ENCODE measurements at places on chromosomes 3 and 15.

DNA sequence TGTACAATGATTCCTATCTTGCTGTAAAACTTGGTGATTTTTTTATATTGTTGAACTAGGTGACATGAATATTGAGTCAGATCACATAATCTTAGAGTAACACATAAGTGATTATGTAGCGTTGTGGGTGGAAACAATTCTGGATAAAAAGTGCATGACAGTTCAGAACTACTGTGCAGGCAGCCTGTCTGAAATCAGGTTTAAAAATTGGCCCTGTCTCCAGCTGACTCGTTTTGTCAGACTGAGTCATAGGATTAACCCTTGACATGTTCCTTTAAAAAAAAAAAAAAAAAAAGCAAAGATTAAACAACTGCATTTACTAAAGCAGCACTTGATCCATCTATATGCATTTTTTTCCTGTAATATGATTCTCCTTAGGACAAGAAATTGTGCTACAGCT lies 160.0 kb upstream of the CGNL1 start:
- DNase-seq = no peak

- DNase-seq = peak; percentile 50
These were observed 93.9 kb upstream of the RASGRF1 start for GRCh38 chr15:79184465-79184892.

DNA sequence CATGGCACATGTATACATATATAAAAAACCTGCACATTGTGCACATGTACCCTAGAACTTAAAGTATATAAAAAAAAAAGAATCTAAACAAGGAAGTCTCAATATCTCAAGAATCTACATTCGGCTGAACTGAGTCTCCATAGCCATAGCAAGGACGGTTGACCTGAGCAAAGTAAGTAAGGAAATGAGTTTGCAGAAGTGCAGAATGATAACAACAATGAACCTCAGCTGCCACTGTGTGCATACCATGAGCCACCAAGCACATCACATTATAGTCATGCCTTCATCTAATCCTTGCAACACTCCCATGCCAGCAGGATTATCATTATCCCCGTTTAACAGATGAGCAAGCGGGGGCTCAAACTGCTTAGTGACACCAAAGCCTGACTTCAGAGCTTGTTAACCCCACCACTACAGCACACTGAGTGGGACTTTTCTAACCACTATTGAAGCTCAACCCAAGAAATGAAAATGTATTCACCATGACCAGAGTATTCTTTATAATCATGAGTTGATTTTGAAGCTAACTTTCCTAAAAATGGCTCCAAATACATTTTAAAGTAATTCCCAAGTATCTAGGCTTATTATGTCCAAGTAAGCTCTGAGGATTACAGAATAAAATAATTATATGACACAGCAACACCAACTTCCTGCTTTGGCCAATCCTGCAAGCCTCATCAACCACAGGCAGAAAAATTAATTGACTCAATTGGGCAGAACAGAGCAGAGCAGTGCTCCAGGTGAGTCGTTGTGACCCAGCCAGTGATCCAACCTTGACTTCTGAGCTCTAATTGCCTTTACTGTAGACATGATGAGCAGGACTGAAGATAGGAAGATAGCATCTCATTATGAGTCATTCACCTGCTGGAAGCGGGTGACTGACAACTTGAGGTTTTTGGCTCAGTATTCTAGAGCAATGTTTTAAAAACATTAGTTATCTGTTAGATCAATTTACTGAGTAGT lies 47.3 kb upstream of the IL12A start:
- peak; percentile 20 for DNase-seq

DNA sequence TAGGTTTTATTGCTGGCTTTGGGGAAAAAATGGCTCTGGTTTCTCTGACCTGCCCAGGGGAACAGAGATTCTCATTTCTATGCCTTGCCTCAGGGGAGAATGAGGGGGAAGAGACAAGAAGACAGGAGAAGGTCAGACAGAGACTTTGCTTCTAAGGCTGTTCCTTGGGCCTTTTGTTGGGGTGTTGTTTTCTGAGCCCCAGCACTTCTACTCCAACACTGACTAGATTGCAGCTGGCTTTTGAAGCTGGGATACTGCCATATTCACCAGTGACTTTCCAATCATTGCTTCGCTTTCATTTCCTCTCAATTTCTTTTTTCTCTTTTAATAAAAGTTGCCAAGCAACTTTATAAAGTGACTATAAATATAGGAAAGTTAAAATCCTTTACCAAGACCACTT lies 143.2 kb upstream of the ARHGEF26 start:
- DNase-seq = no peak

GRCh38 chr15:81085898-81086297 lies 48.2 kb upstream of the CFAP161 start:
- DNase-seq = no peak

DNA sequence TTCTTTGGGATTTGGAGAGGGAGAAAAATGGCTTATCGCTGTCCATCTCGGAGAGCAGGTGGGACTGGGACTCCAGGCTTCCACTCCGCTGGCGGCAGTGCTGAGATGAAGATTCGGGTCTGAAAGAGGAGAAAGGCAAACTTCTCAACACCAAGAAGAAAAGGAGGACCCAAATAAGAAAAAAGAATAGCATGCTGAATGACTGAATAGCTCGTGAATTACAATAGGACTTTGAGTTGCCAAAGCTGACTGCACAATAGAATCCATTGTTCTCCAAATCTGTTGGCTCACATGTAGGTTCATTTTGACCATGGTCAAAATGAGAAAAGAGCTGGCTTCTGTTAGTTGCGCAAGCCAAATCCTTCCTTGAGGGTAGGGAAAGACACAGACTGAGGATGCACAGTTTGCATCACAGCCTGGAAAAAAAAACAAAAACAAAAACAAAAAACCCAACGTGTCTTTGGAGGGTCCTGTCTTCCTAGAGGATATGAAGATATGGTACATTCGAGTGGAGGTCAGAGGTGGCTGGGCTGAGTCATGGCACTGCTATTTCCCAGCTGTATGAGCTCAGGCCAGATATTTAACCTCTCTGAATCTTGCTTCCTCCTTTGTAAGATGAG lies 59.3 kb upstream of the LMOD3 start:
- no peak for DNase-seq

DNA sequence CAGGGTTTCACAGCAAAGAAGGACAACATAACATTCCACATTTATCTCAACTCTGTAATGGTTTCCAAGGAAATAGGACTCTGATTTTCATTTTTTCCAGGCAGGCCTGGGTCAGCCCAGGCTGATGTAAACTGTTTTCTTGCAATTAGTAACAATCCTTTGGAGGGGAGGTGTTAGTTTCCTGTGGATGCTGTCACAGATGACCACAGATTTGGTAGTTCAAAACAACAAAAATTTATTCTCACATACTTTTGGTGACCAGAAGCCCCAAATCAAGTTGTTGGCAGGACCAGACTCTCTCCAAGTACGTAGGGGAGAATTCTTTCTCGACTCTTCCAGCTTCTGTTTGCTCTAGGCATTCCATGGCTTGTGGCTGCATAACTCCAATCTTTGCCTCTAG lies 88.0 kb downstream of the EDEM1 start:
- no peak for DNase-seq

- DNase-seq = no peak
These were observed 130.4 kb downstream of the PCCB start for GRCh38 chr3:136380530-136380929.

DNA sequence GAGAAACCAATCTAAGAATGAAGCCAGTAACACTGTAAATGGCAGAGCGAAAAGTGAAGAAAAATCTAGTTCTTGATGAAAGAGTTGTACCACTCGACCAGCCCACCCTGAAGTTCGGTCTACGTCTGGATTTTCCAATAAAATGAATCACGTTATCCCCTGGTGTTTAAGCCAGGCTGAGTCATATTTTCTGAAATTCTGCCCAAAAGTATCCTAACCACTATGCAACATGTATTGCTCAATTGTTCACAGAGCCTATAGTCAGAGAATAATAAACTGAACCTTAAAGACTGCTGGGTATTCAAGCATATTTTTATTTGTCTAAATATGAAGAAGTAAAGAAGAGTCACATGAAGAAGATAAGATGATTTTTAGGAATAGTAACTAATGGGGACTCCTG lies 245.7 kb downstream of the FGF12 start:
- no peak for DNase-seq

GRCh38 chr15:91424001-91424400 lies 323.9 kb downstream of the SV2B start:
- DNase-seq = no peak

DNA sequence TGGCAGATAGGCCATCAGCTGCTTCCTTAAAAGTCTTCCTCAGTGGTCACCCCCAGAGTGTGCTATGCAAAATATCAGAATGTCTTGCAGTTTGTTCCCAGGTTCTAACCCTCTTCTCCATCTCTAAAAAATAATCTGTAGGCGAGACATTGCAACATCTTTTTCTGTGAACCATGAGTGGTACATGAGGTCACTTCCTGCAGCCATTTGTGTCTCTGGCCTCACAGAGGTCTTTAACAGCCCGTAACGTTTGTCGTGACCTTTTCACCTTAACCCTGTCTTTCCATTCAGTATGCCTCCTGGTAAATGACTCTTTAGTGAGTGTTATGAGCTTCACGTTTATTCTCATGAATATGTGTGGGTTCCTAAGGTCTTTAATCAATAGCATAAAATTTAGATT lies 145.4 kb downstream of the KLHL25 start:
- DNase-seq = no peak

DNA sequence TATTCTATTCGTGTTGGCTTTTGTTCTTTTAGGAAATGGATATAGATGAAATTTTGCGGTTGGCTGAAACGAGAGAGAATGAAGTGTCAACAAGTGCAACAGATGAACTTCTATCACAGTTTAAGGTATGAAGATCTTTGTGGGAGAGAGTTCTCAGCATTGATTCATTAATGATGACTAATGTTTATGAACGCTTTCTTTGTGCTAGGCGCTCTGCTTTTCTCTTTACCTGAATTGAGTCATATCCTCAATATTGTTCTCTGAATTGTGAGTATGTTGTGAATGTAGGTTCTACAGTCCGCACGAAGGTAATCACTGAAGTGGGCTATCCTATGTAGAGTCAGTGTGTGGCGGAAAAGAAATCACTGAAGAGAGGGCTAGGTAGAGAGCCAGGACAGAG lies 81.2 kb downstream of the CHD2 start:
- DNase-seq = no peak

DNA sequence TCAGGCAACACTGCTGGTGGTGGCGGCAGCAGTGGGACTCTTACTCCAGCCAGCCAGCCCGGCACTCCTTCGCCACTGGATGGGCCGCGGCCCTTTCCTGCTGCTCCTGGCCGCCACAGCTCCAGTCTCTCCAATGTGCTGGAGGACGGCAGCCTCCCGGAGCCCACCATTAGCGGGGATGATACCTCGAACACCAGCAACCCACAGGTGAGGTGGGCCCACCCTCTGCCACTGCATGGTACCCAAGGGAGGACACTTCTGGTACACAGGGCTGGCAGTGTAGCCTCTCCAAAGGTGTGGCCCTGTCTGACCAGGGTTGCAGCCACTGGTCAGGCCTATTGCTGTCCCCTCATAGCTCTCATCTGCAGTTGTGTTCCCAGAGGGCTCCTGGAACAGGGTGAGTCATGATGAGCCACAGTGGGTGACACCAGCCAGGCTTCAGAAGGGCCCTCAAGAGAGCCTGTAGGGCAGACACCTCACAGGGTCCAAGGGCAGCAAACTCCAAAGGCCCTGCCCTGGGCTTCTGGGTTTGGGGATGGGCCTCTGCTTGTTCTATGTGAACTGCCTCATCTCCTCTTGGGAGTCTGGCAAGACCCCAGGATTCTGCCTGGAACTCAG lies 20.8 kb downstream of the NBEAL2 start:
- DNase-seq = no peak

GRCh38 chr3:105832644-105833043 lies 36.2 kb downstream of the CBLB start:
- no peak for DNase-seq

DNA sequence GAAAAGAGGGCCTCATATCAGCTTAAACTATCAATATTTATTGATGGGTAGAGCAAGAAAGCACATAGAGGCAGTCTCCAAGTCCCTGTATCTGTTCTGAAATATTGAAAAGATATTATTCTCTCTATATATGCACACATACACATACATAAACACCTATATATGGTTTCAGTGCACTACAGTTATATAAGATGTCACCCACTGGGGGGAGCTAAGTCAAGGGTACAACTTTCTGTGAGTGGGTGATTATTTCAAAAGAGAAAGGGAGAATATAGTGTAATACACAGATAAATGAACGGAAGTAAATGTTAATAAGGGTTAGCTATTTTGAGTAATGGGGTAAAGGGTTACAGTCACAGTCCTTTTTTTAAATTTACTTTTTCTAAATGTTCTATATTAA lies 8.8 kb downstream of the SNTN start:
- DNase-seq = no peak

GRCh38 chr15:92885224-92886041 lies 14.7 kb upstream of the CHD2 start:
- no peak for DNase-seq

GRCh38 chr3:171453180-171453886 lies 6.9 kb downstream of the TNIK start:
- DNase-seq = no peak

DNA sequence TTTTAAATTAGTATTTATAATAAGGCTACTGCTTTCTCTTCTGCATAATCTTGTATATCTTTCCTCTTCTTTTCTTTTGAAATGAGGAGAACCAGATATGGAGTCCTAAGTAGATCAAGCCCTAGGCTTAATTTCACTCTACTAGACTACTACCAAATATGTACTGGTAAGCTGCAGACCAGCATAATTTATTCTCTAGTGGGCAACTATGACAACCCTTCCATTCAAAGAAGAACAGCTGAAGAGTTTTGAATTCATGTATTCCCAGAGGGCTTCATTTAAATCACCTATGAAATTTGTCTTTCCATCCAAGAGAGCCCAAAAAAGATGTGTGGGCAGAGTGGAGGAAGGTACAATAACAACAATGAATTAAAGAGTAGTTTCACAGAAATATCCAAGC lies 10.0 kb downstream of the RAD18 start:
- DNase-seq = no peak

GRCh38 chr3:197591816-197592215 lies 36.0 kb upstream of the BDH1 start:
- DNase-seq = no peak

GRCh38 chr3:39434574-39434973 lies 28.1 kb downstream of the RPSA start:
- no peak for DNase-seq

DNA sequence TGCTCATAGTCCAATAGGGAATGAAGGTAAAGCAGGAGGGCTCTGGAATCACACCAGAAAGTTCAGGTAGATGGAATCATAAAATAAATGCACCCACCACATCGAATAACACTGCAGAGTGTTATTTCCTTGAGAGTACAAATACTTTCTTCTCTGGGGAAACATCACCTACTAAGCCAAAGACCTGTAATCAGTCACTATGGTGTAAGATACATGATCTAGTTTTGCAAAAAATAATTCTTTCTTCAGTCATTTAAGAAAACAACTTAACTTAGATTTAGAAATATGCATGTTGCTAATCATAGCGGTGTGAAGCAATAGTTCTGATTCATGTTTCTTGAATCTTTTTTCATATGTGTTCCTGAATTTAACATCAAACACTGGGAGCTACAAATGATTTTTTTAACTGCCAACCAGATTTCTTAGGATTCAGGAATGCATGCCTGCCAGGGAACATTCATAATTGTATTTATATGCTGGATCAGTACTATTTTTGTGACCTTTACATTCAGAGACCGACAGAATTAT lies 40.2 kb upstream of the MEIS2 start:
- DNase-seq = no peak

GRCh38 chr3:161694682-161695564 lies 198.3 kb downstream of the OTOL1 start:
- DNase-seq = no peak
